ENCODE measurements at places on chromosomes 7 and 10. TPM values are rescaled to one million over a fixed set of nuclear protein-coding genes. Genes with fewer than 3 reads are reported as not detected.

H2AZ2 gene
- total RNA-seq: 341 TPM

GRM3 gene
- not detected for total RNA-seq

CALN1 gene
- not detected for total RNA-seq

FOXK1 gene
- total RNA-seq: 41.9 TPM

ADARB2 gene
- total RNA-seq: 5.2 TPM

OLAH gene
- 9.0 TPM for total RNA-seq

WAPL gene
- 45.6 TPM for total RNA-seq

NIPSNAP2 gene
- 35.9 TPM for total RNA-seq

LRRC61 gene
- total RNA-seq: 15.3 TPM

AP1S1 gene
- 40.8 TPM for total RNA-seq
